GM23338 (cell line): ENCODE measurements at places on chromosomes 12 and 14.

DNA sequence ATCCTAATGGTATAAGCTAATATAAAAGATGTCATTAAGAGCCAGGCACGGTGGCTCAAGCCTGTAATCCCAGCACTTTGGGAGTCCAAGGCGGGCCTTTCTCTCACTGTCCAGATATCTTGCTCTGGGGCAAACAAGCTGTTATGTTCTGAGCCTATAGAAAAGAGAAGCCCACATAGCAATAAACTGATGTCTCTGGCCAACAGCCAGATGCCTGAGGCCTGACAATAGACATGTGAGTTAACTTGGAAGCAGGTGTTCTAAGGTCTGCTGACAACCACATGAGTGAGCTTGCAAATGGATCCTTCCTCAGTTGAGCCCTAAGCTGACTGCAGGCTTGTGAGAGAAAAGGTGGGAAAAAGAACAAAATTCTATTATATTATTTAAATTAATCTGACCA, 25.0 kb downstream of the YAF2 start:
- DNase-seq = no peak

DNA sequence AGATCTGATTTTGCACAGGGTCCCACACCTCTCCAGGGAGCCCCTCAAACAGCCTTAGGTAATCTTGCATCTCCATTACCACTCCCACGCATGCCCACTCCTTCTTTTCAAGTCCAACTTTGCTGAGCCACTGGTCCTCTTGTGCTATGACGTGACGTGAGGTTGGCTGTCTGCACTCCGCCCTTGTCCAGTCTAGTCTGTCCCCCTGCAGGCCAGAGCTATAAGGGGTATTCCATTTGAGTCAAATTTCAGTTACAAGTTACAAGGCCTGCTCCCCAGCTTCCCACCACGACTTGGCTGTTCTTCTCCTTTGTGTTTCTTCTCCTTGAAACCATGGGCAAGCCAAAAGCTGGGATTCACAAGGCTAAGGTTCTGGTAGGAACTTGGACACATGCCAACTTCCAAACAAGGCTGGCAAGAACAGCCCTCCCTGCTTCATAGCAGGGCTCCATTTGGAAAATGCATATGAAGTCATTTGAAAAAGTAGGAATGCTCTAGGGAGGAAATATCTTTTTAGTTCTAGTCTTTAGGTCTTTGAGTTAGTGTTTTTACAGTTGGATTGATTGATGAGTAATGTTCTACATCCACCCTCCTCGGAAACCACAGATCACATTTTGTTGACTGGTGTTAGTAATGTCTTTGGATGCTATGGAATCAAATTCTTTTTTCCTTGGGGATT, 49.1 kb downstream of the KCNA1 start:
- no peak for DNase-seq

GRCh38 chr12:108806346-108806745, 51.0 kb downstream of the SSH1 start:
- DNase-seq = no peak

DNA sequence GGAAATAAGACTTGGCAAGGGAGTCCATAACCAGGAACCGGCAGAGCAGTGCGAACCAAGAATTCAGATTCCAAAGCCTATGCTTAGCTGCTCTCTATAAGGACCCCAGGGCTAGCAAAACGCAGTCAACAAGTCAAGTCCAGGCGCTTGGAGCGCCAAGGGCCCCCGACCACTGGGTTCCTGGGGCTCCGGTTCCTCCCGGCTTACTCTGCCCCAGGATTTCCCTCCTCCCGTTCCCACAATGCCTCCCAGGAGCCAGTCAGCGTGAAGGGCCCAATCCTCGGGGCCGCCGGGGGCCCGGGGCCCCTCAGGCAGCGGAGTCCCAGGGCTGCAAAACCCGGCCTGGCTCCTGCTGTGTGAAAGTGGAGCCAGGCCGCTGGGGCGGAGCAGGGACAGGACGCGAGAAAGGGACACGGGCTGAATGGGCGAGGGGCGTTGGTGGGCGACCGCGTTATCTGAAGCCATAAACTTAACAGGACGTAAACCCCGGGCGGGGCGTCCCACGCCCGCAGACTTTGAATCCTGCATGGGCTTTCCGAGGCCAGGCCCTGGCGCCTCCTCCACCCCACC, 1.5 kb downstream of the KRT8 start:
- DNase-seq = peak; percentile 94

DNA sequence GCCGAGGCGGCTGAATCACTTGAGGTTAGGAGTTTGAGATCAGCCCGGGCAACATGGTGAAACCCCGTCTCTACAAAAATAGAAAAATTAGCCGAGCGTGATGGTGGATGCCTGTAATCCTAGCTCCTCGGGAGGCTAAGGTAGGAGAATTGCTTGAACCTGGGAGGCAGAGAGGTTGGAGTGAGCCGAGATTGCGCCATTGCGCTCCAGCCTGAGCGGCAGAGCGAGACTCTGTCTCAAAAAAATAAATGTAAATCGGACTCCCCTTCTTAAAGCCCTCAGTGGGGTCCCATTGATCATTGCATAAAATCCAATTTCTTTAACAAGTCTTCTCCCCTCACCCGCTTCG, 908 bp downstream of the TDP1 start:
- no peak for DNase-seq

GRCh38 chr14:55051165-55051422, 353 bp upstream of the MAPK1IP1L start:
- no peak for DNase-seq

GRCh38 chr12:126952096-126953007, 1314.6 kb upstream of the TMEM132C start:
- DNase-seq = no peak

DNA sequence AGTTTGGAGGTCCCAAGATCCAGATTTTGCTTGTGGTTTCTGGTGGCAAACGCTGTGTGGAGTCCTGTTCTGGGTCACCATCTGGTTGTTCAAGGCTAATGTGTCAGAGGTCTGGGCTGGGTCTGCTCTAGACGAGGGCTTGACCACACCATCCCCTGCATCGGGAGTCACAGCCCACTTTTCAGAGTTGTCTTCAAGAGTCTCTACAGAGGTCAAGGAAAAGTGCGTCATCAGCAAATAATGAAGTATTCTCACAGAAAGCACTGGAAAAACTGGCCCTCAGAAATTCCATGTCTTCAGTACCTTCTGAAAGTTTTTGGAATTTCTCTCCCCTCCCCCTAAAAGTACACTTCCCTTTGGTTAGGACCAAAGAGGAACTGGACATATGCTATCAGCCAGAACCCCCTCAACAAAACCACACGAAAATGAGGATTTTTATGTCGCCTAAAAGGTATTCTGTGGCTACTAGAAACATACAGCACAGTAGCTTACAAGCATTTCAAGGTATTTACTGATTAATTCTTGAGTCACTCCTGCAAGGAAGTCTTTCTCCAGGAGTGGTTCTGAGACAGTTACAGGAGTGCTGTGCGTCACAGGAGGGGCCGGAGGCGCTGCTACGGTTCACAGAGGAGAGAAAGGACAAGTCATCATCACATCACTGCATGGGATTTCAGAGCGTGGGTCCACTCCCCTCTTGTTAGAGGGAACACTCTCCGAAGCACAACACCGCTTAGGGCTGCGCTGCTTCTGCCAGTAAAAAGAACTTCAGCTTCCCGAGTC, 35.4 kb downstream of the RAD52 start:
- DNase-seq = no peak

DNA sequence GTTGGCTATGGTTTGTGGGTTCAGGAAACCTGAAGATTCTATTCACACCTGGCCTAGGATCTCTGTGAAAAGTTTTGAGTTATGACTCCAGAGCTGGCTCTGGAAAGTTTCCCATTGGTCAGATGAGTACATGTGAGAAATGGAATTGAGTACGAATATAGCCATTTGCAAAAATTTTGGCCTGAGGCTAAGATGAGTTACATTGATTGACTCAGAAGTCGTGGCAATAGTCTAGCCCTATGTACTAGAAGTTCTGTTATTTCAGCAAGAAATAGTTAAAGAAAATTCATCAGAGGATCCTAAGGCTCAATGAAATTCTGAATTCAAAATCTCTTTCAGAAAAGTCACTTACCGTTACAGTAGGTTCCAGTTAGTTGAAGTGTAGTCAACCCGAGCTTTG, 109.9 kb downstream of the PTCSC3 start:
- no peak for DNase-seq

DNA sequence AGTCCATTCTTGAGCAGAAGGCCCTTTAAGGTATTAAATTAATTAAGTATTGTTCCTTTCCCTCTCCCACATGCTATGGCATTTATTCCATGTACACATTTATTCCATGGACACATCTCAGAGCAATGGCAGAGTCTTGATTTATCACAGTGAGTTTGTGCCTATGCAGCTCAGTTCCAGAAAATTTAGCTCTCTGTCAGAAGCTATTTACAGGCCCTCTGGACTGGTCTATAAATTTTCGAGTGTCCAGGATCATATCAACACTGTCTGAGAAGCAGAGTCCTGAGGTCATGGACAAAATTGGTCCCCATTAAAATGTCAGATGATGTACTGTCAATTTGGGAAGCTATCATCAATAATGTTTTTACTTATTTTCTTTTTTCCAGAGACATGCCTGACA, 65.5 kb downstream of the TTC7B start:
- no peak for DNase-seq

GRCh38 chr14:70893858-70894291, 13.4 kb upstream of the PCNX1 start:
- DNase-seq = no peak

DNA sequence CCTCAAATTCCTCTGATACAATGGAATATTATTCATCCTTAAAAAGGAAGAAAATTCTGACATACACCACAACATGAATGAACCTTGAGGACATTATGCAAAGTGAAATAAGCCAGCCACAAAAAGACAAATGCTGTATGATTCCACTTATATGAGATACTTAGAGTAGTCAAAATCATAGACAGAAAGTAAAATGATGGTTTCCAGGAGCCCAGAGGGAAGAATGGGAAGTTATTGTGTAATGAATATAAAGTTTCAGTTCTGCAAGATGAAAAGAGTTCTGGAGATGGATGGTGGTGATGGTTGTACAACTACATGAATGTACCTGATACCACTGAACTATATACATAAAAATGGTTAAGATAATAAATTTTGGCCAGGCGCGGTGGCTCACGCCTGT, 18.3 kb downstream of the VWF start:
- no peak for DNase-seq

GRCh38 chr12:95633049-95633731, 81.9 kb upstream of the USP44 start:
- no peak for DNase-seq

DNA sequence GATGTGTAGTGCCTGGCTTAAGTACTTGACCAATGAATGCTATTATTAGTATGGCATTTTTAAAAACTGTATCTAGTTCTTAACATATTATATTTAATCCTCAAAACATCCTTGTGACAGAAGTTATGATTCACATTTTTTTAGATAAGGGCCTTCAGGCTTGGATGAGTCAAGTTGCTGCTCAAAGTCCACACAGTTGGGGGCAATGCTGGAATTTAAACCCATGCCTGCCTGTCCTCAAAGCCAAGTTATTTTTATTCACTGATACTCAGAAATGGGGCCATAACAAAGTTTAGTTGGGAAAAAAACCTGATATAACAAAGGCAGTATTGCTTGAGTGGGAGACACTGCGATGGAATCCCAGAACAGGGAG, 50.6 kb downstream of the RFX4 start:
- DNase-seq = no peak

- DNase-seq = no peak
Observed at GRCh38 chr14:34629344-34629656, 648 bp downstream of the SNX6 start.

DNA sequence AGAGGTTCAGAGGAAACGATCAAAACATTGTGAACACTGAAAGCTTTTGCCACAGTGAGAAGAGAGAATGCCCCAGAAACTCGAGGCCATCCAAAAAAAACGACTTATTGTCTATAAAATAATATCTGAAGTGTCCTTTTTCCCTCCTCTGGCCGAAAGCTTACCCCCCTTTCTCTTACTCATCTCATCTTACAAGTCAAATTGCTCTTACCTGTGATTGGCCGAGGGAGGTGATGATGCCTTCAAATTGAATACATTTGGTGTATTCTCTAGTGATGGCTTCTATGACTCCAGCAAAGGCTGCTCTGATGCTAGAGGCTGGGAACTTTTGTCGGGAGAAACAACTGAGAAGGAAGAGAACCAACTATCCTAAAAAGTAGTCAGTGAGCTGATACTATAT, 90.7 kb downstream of the PTCSC3 start:
- DNase-seq = no peak

GRCh38 chr12:12523229-12523628, 39.4 kb downstream of the DUSP16 start:
- DNase-seq = no peak

DNA sequence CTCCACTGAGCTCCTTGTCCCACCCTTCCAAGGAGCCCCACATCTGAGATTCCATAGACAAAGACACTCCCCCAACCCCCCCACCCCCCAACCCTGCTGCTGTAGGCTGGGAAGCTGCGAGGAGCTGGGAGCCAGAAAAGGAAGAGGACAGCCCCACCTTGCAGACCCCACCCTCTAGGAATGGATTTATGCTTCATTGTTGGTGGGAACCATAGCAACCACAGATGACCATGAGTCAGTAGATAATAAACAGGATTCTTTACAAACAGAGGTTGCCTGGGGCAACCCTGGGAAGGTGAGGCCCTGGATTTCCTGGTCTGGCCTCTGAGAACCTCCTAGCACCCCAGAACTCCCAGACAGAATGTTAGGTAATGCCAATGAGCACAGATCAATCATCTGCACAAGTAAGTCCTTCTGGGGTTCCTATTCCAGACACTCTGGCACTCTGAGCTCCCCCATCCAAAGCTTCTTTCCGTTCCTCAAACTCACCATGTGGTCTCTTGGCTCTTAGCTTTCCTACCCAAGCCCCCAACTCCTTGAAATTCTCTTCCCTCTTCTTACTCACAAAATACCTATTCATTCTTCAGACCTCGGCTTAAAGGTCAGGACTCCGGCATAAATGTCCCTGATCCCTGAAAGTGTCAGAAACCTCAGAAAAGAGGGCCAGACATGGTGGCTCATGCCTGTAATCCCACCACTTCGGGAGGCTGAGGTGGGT, 15.2 kb upstream of the PLEKHG6 start:
- DNase-seq = peak; percentile 36

DNA sequence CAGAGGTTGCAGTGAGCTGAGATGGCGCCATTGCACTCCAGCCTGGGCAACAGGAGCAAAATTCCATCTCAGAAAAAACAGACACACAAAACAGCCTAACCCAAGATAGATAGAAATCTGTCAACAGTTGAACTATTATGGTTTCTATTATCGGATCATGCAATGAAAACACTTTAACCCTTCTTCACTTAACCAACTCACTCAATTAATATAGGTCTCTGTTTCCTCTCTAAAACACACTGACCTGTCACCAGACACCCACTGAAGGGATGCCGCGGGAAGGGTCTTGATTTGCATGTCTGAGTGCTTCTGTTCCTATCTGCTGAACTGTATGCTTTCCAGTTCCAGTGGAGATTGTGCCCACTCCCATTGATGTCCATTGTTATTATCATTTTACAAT, 38.0 kb upstream of the NUDT4 start:
- DNase-seq = no peak
